ENCODE measurements at places on chromosomes 6 and 20. TPM values are rescaled to one million over a fixed set of nuclear protein-coding genes. Genes with fewer than 3 reads are reported as not detected.

Gene CCDC170
- 2.7 TPM for polyA plus RNA-seq

Gene CASS4
- polyA plus RNA-seq, result 1.1 TPM

Gene C20orf173
- polyA plus RNA-seq, result not detected

Gene WFDC5
- polyA plus RNA-seq, result not detected

Gene RGS17
- not detected for polyA plus RNA-seq

Gene CCM2L
- polyA plus RNA-seq, result 1.1 TPM

Gene SNAP91
- polyA plus RNA-seq, result not detected

Gene ADTRP
- 73.4 TPM for polyA plus RNA-seq

Gene GPX5
- not detected for polyA plus RNA-seq

Gene PTCHD4
- polyA plus RNA-seq, result not detected

Gene MAFB
- 1.1 TPM for polyA plus RNA-seq

Gene LBP
- polyA plus RNA-seq, result not detected

Gene PLCB1
- polyA plus RNA-seq, result 1.8 TPM

Gene GSTA3
- not detected for polyA plus RNA-seq

Gene PABPC1L
- polyA plus RNA-seq, result 28.4 TPM

Gene DPPA5
- not detected for polyA plus RNA-seq

Gene CDH22
- polyA plus RNA-seq, result 0.84 TPM

Gene FLRT3
- polyA plus RNA-seq, result 62.5 TPM

Gene FOXQ1
- 1.3 TPM for polyA plus RNA-seq

Gene BANF2
- polyA plus RNA-seq, result not detected

Gene MDFI
- 22.9 TPM for polyA plus RNA-seq

Gene DEFB124
- polyA plus RNA-seq, result not detected

Gene IL17F
- polyA plus RNA-seq, result not detected

Gene NAPB
- polyA plus RNA-seq, result 8.4 TPM

Gene TTPAL
- 4.7 TPM for polyA plus RNA-seq

Gene SPTLC3
- 6.0 TPM for polyA plus RNA-seq

Gene CYP39A1
- 3.4 TPM for polyA plus RNA-seq

Gene FITM2
- polyA plus RNA-seq, result 2.7 TPM

Gene KHDRBS2
- polyA plus RNA-seq, result 0.19 TPM

Gene TSHZ2
- 2.9 TPM for polyA plus RNA-seq

Gene SCGN
- 19.4 TPM for polyA plus RNA-seq

Gene HLA-DOB
- polyA plus RNA-seq, result 0.74 TPM

Gene DDX43
- polyA plus RNA-seq, result 0.38 TPM

Gene EMILIN3
- 1.0 TPM for polyA plus RNA-seq

Gene TBXT
- not detected for polyA plus RNA-seq

Gene RSPO4
- not detected for polyA plus RNA-seq
